Skeletal muscle cell (primary cell): ENCODE measurements at places on chromosomes 1 and 21.

DNA sequence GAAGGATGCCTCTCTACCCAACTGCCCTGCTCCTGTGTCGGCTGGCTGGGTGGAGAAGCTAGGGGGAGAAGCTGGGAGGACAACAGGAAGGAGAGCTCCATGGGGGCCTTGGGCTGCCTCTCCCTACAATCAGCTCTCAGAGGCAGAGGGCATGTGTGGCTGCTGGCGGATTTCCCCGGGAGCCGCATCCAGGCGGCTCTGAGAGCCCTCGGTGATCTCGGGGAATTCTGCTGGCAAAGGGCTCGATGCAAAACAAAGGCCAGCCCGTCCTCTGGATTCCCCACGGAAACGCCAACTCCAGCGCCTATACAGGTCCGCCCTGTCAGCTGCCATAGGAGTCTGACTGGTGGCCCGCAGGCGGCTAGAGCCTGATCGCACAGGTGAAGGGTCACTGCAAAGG is 26.4 kb upstream of the EVA1B start:
- DNase-seq = no peak

DNA sequence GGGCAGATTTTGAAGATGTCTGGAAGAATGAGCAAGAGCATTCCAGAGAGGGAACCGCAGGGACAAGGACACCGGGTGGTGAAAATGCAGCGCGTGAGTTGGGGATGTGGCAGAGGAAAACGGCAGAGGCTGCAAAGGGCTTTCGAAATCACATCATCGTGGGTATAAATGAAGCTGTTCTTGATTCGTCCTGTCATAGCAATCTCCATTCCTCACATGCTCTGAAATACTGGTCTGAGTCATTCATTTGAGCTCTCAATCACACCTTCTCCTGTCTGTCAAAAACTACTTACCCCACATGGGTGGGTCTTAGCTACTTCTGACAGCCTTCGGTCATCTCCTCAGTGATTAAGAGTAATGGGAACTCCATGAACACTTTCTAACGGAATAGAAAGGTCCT is 81.5 kb downstream of the ERG start:
- no peak for DNase-seq

GRCh38 chr1:10943991-10944730 is 68.3 kb upstream of the TARDBP start:
- no peak for DNase-seq

DNA sequence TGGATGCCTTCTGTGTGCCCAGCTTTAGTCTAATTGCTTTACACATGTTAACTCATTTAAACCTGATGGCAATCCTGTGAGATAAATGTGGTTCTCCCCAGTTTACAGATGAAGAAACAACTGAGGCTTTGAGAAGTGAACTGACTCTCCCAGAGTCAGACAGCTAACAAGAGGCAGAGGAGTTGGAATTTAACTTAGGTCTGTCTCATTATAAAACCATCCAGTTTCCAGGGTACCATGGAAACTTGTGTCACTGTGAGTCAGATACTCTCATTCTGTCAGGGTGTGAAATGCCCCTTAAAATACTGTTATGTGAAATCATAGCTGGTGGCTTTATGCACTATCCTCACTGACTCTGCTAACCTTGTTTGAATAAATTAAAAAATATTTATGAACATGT is 206.6 kb downstream of the PBX1 start:
- peak; percentile 71 for DNase-seq

- DNase-seq = no peak
Measured at GRCh38 chr1:177164380-177165068, at the start of gene ASTN1. Gene ASTN1 (minus strand): TSS chr1:177164712. CDS start chr1:177164676, 36 bp downstream.

DNA sequence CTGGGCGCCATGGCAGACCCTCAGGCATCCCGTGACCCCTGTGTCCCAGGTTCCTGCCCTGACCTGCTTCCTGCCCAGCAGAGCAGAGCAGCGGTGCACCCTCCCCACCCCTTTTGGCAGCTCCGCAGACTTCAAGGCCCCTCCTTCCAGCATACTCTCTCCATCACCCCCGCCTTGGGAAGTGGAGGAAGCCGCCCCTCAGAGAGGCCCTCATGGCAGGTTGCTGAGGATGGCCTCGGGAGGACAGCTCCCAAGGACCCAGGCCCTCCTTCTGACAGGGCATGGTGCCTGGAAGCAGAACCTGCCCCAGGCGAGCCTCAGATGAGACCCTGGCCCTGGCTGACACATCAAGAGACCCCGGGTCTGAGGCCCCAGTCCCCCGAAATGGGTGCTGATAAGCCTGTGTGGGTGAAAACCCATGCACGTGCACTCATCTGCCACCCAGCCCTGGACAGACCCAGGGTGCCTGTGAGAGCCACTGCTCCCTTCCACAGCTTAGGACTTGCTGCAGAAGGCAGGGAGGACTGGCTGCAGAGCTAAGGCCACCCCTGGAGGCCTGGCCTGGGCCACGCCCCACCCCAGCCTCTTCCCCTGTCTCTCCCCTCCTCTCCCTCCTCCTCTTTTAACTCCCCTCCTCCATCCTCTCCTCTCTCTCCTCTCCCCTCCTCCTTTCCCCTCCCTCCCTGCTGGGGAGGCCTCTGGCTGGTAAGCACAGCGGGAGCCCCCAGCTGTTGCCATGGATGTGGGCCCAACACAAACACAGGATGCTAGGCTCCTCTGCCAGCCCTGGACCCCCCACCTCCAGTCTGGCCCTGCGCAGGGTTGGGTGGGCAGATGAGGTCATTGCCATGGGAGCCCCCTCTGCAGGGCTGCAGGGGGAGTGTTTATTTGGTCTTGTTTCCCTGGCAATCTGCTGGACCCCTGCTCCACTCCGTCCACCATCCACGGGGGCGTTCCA is 33.7 kb downstream of the WNT9A start:
- no peak for DNase-seq

GRCh38 chr1:174965362-174966007 is 34.3 kb upstream of the CACYBP start:
- no peak for DNase-seq

GRCh38 chr1:50493710-50494109 is 70.5 kb upstream of the DMRTA2 start:
- no peak for DNase-seq

DNA sequence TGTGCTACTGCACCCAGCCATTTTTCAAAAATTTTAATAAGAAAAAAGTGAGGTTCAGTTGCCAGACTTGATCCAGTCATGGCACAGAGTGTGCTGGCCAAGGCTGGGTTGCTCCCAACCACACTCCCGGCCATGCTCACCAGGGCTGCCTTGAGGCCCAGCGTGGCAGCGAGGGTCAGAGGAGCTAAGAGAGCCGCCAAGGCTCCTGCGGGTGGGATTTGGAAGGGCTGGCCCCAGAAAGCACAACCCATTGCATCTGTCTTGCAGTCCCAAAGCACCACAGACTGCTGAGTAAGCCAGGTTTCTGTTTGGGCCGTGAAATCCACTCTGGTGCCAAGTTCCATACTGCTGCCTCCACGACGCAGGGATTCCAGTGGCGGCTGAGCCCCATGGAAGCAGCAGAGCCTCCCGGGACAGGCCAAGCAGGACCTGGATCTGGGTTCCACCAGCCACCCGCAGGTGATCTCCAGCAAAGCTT is 22.6 kb downstream of the ZBTB17 start:
- no peak for DNase-seq

DNA sequence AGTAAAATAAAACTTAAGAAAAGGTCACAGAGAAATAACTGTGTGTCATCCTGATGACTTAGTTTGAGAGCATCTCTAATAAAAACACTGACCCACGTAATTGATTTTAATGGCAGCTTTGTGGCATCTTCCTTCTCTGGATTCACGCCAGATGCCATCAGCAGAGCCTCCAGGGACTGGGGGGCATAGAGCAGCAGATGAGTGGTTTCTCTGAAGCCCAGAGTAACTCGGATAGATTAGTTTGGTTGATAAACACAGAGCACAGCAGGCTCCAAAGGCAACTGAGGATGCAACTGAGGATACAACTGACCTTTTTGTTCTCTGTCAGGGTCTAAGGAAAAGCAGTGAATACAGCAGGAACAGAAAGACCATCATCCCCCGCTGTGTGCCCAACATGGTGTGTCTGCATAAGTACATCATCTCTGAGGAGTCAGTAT is 180.8 kb downstream of the RPS6KC1 start:
- DNase-seq = peak; percentile 10

- no peak for DNase-seq
Measured at GRCh38 chr1:23376890-23377811, 7.5 kb upstream of the ZNF436 start.

- no peak for DNase-seq
Measured at GRCh38 chr1:205976708-205977401, 26.3 kb downstream of the RAB7B start.

- DNase-seq = no peak
Measured at GRCh38 chr1:175842550-175842949, 99.2 kb upstream of the TNR start.

DNA sequence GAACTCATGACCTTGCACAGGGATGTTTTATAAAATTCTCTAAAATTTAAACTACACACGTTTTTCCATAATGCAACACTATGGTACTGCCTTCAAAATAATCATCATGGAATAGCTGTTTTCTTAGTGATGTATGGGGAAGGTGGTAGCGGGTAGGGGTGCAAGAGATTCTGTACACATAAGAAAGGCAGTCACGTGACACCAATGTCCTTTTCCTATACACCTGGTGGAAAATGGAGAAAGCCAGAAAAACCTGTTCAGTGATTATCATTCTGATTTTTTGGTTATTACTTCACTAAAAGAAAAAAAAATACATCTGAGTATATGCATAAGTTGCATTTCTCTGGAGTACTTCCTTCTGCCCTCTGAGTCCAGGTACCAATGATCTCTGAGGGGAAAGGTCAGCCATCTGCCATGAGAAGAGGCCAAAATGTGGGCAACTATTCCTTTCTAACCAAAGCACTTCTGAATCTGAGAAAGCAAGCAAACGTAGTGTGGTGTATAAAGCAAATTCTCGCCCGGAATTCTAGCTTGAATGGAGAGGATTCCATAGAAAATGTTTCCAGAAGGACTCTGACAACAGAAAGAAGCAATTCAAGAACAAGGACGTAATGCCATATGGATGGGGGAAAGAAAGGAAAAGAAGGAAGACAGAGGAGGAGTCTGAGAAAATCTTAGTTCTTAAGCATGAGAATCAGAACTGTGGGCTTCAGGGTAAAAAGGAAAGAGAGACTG is 137.3 kb downstream of the RERE start:
- DNase-seq = no peak
